IPS DF 19.7 (cell line): ENCODE measurements at places on chromosomes 1 and 21.

DNA sequence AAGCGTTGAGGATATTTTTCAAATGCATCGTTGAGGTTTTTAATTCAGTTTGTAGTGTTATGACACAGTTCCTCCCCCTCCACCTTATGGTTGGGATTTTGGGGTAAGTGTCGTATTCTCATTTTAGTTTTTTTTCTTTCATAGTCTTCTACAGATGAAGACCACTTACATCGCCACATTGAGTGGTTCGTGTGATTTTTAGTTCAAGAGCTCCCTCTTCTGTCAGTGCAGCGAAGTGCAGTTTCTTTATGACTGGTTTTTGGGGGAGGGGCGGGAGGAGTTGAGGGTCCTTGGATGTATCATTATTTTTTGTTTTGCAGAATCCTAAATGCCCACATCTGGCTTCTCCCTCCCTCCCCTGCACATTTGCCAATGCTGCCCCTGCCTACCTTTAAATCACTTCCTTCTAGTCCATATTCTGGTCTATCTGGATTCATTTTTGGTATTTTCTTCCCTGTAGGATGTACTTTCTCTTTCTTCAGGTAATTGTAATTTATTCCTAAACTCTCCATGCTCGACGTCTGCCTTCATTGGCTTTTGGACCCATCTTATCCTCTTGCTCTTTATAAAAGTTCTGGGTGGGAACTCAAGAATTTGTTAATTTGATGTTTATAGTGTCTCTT lies 433.1 kb downstream of the CAMTA1 start:
- peak; percentile 15 for DNase-seq

DNA sequence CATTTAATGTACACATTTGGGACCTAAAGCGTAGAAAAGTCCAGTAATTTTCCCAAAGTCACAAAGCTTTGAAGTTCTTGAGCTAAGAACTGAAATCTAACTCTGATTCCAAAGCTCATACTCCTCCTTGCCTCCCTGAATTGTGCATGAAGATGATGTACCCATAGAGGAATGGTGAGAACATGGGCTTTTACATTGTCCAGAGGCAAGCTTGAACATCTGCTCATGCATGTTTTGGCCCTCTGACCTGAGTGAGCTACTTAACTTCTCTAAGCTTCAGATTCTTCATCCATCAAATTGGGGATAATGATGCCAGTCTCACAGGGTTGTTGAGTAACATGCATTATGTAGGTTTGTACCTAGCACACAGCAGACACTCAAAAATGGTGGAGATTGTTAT lies 258.4 kb upstream of the HOOK1 start:
- DNase-seq: no peak

DNA sequence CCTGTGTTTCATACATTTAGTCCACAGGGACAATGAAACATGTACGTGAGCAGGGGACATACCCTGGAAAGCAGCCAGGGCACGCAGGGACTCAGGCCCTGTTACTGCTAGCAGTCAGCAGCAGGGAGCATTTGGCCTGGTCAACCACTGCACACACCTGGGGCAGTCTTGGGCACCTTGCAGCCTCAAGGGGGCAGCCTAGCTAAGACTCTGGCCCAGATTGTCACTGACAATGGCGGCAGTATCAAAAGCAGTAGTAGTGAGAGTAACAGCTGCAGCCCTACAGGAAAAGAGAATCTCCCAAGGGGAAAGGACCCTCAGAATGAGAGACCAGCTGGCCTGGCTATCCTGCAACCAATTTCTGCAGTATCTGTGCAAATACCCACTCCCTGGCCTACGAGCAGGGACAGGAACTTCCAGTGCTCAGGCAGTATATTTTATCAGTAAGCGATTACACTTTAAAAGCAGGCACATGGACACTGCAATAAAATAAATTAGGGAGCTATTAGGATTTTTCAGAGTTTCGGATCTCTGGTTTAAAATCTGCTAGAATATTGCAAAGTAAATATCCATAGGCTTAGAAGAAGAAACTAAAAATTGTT lies 475.6 kb downstream of the LTN1 start:
- peak; percentile 74 for DNase-seq

GRCh38 chr1:205247130-205247921 lies 19.6 kb downstream of the TMCC2 start:
- no peak for DNase-seq

DNA sequence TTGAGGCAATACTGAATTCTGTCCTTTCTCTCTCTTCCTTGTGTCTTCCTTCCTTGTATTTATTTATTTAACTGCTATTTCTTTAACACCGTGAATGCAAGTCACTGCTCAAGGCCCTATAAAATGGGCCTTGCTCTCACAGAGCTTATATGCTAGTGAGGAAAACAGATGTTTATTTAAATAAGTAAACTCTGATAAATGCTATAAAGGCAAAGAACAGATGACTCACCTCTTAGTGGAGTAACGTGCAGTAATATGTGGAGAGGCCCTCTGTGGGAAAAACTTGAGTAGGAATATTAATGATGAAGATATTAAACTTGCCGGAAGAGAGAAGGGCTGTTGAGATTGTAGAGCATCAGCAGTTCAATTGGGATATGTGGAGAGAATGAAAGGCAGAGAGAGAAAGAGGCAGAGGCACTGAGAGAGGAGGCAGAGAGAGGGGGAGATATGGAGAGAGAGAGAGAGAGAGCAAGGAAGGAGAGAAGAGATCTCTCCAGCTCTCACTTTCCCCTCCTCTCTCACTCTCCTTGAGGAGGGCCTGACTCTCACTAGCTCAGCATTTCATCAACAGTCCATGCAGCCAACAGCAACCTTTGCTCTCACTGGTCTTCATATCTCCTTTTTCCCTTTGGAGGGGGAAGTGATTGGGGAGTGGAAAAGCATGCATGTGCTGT lies 322.2 kb downstream of the LMX1A start:
- DNase-seq: no peak

DNA sequence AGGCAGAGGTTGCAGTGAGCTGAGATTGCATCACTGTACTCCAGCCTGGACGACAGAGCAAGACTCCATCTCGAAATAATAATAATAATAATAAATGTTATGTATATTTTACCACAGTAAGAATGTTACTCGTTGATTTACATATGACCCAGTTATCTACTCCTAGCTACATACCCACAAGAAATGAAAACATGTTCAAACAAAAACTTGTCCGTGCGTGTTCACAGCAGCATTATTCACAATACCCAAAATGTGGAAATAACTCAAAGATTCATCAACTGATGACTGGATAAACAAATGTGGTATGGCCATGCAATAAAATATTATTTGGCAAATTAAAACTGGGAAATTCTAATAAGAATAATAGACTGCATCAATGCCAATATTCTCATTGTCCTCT lies 31.7 kb upstream of the ENSA start:
- no peak for DNase-seq

DNA sequence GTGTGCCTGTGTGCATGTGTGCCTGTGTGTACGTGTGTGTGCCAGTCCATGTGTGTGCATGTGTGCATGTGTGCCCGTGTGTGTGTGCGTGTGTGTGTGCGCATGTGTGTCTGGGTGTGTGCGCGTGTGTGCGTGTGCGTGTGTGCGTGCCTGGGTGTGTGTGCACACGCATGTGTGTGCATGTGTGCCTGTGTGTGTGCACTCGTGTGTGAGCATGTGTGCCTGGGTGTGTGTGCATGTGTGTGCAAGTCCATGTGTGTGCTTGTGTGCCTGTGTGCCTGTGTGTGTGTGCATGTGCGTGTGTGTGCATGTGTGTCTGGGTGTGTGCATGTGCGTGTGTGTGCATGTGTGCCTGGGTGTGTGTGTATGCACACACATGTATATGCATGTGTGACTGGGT lies 28.7 kb upstream of the COL6A2 start:
- no peak for DNase-seq

DNA sequence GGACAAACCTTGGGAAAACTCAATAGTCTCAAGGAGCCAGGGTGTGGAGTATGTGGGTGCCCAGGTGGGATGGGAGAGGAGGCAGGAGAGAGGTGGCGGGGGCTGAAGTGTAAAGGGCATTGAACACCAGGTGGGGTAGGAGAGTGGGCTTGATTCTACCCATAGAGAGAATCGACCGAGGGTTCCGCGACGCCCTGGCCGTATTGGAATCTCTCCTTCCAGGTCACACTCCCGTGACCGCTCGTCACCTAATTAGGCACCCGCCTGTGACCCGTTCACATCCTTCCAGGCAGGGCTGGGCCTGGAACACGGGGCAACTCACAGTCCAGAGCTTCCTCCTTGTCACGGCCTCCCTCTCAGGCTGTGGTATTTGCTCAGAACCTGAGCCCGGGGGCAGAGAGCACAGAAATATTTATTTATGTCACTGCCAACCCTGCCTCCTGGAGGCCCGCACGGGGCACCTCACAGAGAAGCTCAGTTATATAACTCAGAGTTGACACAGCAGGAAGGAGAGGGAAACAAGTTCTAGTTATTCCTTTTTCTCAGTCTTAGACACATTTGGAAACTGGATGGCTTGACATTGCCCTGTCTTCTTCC lies 12.0 kb downstream of the NCMAP start:
- no peak for DNase-seq

GRCh38 chr1:22925111-22925510 lies 47.6 kb downstream of the LACTBL1 start:
- DNase-seq: no peak

- no peak for DNase-seq
Observed at GRCh38 chr1:51636764-51637522, 20.1 kb downstream of the OSBPL9 start.

DNA sequence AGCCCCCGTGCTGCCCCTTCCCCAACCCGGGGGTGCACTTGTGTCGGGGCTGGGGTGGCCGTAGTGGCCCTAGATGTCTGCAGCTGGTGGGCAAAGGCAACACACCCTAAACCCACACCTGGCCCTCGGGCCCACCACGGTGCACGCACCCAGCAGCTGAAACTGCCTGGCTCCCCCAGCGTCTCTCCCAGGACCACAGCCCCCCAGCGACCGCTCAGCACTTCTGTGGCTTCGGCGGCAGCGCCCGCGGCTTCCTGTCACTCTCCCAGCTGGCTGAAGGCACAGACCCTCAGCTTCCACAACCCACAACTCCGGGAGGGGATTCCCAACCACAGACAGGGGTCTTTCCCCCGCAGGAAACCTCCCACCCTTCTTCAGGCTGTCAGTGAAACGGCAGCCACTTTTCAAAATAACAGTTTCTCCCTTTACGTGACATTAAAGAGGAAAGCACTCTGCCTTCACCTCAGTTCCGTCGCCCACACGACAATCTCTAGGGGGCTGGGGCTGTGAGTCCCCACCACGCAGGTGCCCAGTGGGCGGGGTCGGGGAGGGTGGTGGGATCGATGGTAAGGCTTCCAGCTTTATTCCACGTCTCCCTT lies 40.7 kb upstream of the COL6A2 start:
- DNase-seq: no peak

- no peak for DNase-seq
Observed at GRCh38 chr1:10502206-10502605, 27.5 kb downstream of the PEX14 start.

GRCh38 chr1:212962509-212962908 lies 12.2 kb downstream of the VASH2 start:
- DNase-seq: no peak
